Myocyte (in vitro differentiated cells): ENCODE measurements at places on chromosomes 4 and X.

- DNase-seq: no peak
Observed at GRCh38 chr4:62948108-62948507, 1461.1 kb downstream of the TECRL start.

DNA sequence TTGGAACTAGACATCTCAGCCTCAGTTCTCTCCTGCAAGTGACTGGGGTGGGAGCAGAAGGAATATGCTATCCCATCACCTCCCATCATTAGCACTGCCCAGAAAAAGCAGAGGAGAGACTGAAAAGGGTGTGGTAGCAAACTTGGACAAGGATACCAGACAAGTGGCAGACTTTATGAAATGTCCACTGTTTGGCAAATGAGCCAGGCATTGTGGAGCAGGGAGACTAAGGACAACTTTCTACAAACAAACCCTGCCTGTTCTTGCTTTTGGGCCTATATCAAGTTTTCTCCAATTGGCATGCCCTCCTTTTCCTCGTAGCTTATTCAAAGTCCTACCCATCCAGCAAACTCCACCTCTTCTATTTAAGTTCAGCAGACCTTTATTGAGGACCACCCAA, 41.6 kb downstream of the ZCCHC12 start:
- no peak for DNase-seq

- DNase-seq: no peak
Observed at GRCh38 chr4:3674479-3674851, 91.7 kb upstream of the ADRA2C start.

- peak; percentile 50 for DNase-seq
Observed at GRCh38 chrX:71859637-71860036, 51.0 kb upstream of the NHSL2 start.

- no peak for DNase-seq
Observed at GRCh38 chr4:7727749-7728148, 211.9 kb downstream of the AFAP1 start.

GRCh38 chr4:149884046-149884445, 68.4 kb upstream of the IQCM start:
- no peak for DNase-seq

DNA sequence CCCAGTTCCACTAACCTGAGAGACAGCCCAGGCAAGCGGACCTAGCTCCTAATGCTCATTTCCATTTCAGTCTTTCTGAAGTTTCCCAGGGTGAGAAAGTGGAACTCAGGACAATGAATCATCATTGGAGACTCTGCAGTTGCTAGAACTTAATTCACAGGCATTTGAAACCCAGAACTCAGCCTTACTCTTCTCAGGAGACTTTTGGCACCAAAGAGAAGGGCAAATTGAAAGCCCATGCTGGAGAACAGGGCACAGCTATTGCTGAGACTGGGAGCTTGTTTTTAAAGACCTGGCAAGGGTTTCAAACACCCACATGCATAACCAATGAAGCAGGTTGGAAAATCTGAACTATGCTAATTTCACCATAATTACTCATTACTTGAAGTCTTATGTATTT, 36.0 kb downstream of the BST1 start:
- no peak for DNase-seq

DNA sequence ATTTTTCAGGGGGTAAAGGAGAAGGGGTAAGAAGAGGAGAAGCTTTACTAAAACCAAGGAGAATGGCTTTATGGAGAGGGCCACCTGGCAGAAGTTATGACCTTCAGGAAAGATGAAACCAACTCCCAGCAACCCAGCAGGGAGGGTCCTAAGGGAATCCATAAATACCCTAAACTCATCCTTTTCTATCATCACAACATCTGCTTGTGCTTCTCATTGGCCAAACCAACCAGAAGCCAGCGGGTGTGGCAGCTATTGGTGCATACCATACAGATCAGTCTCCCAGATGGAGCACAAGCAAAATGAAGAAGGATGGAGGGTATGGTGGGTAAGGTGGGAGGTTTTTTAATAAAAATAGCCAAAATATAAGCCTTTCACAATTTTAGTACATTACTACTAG, 58.5 kb upstream of the ARSJ start:
- no peak for DNase-seq

DNA sequence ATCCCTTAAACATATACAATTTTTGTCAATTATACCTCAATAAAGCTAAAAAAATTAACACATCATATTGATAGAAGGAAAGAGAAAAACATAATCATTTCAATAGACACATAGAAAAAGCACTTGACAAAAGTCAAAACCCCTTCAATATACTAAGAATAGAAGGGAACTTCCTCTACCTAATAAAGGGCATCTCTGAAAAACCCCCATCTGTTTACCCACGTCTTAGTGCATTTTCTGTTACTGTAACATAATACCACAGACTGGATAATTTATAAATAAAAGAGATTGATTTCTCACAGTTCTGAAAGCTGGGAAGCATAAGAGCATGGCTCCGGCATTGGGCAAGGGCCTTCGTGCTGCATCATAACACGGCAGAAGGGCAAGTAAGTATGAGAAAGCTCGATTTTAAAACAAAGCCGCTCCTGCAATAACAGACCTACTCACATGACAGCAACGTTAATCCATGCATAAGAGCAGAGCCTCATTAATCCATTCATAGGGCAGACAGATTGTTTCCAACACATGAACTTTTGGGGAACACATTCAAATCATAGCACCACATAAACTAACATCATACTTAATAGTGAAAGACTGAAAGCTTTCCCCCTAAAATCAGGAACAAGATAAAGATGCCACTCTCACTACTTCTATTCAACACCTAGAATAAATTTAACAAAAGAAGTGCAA, 15.7 kb downstream of the STEEP1 start:
- DNase-seq: no peak

DNA sequence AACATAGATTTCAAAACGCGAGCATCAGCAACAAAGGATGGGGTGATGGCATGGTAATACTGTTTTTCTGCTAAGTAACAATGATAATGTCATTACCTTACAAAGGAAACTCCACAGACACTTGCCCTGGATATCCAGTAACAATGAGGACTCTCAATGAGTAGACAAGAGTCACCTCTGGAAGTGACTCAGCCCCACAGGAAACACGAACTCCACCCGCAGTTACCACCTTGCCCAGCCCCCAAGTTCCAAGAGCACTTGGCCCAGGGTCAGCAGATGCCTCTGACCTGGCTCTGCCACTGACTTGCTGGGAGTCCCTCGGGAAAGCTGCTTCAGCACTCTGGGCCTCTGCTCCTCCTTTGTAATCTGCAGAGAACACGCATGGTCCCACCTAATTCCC, 110.3 kb upstream of the MAP3K15 start:
- no peak for DNase-seq

DNA sequence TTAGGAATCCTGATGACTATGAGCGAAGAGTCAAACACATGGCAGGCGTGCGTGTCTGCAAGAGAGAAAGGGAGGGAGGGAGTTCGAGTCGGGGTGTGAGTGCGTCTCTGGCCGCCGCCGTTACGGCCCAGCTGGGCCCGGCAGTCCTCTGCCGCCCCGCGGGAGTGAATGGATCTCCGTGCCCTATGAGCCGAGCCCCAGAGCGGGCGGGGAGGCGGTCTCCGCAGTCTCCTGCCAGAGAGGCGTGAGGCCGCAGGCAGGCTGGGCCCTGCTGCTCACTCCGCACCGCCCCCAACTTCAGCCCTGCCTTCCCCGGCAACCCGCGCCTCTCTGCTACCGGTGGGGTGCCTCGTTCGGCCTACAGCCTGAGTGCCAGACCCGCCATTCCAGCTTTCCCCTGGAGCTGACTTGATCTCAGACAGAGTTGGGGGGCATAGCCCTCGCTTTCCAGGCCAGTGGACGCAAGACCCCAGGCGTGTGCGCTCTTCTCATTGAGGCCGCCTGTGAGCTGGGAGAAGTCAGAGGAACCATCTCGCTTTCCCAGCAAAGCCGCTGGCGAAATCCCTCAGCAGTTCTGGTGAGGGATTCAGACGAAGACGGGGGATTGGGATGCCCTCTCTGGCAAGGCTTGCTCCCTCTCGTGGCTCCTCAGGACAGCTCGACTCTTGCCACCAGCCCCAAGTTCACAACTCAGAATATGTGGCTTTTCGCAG, 1.4 kb downstream of the SLC16A2 start:
- peak; percentile 64 for DNase-seq

- DNase-seq: peak; percentile 33
Observed at GRCh38 chr4:88779431-88779830, 81.8 kb upstream of the NAP1L5 start.

GRCh38 chr4:56643596-56643995, 37.5 kb downstream of the HOPX start:
- no peak for DNase-seq

- DNase-seq: no peak
Observed at GRCh38 chrX:51395810-51396728, 63.4 kb downstream of the NUDT10 start.

DNA sequence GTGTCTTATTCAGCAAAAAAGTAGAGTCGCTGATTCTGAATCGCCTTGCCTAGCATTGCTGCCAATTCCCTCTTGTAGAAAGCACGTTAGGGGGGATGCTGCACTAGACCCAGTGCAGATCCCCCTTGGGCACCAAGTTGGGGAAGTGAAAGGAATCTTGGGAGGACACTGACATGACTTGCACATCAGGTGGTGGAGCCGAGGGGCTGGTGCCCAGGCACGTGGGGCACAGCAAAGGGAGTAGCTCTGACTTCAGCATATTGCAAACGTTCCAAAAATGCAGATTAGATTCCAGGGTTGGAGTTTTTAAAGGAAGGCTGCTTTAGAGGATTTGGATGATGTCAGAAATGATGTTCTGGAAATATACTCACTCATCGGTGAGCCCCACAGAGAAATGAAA, 47.4 kb upstream of the GPM6B start:
- DNase-seq: no peak

GRCh38 chr4:64799751-64800150, 390.5 kb upstream of the TECRL start:
- no peak for DNase-seq

- DNase-seq: peak; percentile 32
Observed at GRCh38 chrX:2609431-2610238, 81.5 kb upstream of the CD99 start.

- no peak for DNase-seq
Observed at GRCh38 chr4:5082376-5082775, 31.1 kb downstream of the STK32B start.

GRCh38 chrX:20545538-20545937, 278.8 kb upstream of the RPS6KA3 start:
- DNase-seq: peak; percentile 71

DNA sequence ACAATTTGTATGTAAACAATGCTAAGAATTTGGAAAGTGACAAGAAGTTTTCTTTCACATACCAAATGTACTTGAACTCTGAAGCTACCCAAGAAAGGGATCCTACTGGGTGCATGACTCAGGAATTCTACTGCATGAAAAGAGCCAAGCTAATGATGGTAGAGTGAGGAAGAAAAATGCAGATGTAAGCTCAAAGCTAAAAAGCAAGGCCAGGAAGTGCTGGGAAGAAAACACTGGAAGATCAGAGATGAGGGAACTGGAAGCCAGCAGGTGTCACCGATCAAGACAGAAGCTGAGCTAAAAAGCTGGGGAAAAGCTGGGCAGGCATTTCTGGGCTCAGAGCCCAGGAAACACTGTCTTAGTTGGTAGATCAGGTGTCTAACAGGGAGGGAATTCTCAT, 449.1 kb downstream of the NKX6-1 start:
- DNase-seq: peak; percentile 5

GRCh38 chr4:38625508-38625907, 38.5 kb upstream of the KLF3 start:
- no peak for DNase-seq

GRCh38 chr4:124177647-124178425, 534.7 kb downstream of the ANKRD50 start:
- no peak for DNase-seq

DNA sequence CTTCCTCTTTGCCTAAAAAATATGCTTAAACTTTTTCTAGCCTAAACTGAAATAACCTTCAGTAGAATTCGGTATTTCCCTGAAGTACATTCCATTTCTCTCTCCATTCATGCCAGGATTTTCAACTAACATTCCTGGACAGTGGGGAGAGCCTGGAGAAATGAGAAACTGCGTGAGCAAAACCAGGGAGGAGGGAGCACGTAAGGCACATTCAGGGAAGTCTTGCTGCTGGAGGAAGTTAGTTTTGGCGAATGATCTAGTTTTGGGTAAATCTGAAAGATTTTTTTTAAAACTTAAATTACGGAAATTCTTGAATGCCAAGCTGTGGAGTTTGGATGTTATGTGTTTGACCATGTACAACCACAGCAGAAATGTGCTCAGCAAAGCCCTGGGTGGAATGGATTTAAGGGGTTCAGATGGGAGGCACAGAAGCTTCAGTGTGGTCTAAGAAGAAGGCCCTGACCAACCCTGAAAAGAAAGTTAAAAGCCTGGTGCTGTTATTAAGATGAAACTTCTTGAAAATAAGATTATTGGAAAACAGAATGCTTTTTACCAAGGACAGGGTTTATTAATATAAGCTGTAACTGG, 347.8 kb downstream of the ANK2 start:
- peak; percentile 77 for DNase-seq

- peak; percentile 70 for DNase-seq
Observed at GRCh38 chr4:168841000-168841671, 168.9 kb downstream of the CBR4 start.

DNA sequence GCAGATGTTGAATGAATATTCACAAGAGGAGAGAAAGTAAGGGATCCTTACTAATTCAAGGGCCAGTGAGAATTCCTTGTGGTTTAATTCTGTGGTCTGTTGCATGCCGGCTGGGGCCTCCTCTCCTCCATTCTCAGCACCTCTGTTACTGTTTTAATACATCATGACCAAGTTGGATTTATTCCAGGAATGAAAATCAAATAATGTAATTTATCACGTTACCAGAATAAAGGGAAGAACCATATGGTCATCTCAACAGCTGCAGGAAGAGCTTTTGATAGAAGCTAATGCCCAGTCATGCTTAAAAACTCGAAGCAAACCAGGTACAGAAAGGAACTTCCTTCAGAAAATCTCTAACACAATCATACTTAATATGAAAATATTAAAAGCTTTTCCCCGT, 54.1 kb downstream of the GRK4 start:
- DNase-seq: peak; percentile 85

DNA sequence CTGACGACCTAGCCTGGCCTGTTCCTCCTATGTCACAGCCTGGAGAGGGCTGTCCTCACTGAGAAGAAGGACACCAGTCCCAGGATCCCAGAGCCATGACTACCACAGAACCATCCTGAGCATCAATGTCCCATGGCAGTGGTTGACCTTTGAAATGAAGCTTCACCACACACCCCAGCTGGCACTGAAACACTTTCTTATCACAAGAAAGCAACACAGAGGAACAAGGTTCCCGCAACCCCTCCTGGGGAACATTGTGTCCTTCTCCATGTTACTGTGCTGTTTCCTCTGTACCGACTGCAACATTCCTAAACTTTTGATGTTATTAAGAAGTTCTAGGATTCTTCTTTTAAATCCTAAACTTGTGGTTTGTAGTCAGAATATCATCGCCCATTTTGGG, 21.2 kb upstream of the FAM156A start:
- DNase-seq: peak; percentile 2

DNA sequence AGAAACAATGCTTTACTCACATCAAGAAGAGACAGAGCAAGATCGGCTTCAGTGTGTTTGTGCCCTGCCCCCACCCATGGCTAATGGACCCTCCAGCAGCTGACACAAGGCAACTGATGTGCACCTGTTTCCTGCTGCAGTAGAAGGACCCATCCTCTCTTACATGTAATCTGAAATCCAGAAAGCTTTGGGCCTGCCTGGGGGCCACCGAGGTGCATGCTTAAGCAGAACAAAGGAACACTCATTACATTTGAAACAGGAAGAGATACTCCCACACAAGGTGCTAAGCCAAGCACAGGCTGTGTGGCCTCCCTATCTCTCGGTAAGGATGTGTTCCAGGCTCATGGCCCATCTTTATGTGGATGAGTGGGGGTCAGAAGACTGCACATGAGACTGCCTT, 338.0 kb downstream of the SPOCK3 start:
- no peak for DNase-seq

GRCh38 chr4:186189656-186190055, 1.7 kb upstream of the CYP4V2 start:
- no peak for DNase-seq
